ENCODE measurements at places on chromosomes 16 and 17.

DNA sequence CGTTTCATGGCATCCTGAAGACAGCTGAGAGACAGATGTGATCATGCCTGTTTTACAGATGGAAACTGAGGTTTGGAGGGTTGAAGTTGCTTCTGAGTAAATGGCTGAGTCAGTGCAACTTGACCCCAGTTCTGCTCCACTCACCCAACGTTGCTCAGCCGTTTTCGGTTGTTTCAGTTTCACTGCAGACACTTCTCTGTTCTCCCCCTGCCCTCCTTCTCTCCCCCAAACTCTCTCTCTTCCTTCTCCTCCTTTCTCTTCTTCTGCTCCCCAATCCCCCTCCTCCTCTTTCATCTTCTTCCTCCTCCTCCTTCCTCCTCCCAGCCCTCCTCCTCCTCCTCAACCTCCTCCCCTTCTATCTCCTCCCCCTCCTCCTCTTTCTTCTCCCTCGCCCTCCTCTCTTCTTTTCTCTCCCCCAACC lies 9.4 kb upstream of the CEP20 start:
- DNase-seq = no peak

DNA sequence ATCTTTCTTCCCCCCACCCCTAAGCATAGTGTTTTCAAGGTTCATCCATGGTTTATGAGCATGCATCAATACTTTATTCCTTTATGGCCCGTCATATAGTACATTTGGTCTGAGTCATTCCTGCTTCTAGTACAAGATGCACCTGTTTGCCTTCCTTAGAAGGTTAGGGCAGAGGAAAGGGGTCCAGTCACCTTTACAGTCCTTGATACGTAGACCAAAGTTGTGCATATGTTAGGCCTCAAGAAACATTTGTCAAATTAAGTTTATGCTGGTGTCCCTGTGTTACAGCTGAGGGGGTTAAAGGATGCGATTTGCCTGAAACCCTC lies 1.4 kb downstream of the CYB5D2 start:
- no peak for DNase-seq

DNA sequence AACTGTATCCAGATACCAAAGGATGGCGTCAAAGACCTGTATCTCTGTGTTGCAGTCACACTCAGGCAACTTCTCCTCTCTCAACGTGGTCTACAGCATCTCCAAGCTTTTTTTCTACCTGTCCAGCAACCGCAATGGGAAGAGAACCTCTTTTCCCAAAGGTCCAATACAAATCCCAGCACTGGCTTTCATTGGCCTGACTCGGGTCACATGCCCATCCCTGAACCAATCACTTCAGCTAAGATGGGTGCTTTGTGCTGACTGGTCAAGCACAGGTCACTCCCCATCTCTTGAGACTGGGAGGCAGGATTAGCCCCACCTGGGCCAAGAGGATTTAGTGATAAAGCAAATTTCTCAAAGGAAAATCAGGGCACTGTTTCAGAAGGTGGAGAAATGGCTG lies 71.2 kb upstream of the C16orf82 start:
- DNase-seq = no peak

DNA sequence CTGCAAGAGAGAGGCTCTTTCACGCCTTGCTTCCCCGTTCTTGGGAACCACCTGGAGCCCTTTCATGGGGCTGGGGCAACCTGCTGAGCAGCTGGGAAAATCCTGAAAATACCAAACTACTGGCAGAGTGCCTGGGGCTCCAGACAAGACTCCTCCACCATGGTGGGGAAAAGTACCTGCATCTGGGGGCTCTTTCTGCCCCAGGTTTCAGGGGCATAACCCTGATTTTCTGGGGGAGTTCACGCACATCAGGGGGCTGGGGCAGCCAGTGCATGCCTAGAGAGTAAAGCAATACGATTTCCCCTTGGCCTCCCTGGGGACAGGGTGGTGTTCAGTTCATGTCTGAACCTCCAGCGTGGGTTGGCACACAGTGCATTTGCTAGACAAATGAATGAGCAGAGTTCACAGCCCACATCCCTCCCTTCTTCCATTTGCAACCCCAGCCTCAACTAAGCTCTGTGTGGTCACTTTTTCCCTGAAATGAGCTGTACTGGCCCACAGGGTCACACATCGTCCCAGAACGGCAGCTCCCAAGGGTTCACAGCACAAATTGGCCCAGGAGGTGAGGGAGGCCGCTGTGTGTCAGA lies 5.2 kb upstream of the CDC42EP4 start:
- no peak for DNase-seq

GRCh38 chr16:71384073-71384724 lies 25.7 kb downstream of the CALB2 start:
- no peak for DNase-seq

GRCh38 chr17:5883775-5884665 lies 186.2 kb upstream of the WSCD1 start:
- no peak for DNase-seq

DNA sequence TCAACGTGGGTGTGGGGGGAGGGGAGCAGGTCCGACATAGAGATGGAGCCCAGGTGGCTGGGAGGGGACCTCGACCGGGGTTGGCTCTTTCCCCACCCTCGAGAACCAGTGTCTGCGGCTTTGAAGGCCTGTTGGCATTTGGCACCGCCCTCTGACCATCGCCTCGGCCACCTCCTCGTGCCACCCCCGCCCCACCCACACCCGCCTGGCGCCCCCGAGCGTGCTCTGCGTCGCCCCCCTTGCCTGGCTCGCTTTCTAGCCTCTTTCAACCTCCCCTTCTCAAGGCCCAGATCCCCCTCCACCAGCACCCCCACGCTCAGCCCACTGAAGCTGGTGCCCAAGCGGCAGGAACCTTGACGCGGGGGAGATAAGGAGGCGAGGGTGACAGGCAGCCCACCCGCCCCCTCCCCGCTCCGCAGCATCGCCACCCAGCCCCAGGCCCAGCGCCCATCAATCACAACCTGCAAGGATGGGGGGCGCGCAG lies 619 bp downstream of the CACNB1 start:
- no peak for DNase-seq

- DNase-seq = no peak
Measured at GRCh38 chr17:29162909-29163341, 17.3 kb downstream of the MYO18A start.

DNA sequence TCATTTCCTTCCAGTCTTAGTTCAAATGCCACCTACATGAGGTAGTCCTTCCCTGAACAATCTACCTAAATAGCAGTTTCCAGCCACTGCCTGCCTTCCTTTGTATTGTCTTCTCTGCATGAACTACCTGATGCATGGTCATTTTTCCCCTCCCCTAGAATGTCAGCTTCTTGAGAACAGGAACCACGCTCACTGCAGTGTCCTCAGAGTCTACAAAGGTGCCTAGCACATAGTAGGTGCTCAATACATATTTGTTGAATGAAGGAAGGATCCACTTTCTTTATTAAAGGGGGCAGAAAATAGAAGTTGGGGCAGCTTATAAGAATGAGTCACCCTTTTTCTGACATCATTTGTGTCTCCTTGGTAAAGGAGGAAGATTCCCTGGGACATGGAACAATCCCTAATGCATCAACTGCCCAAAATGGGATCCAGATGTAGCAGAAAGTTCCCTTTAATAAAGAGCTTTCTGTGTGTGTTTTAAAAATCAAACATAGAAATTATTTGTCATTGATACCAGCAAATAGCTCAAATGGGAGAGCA lies 4.4 kb upstream of the CYLD start:
- no peak for DNase-seq

DNA sequence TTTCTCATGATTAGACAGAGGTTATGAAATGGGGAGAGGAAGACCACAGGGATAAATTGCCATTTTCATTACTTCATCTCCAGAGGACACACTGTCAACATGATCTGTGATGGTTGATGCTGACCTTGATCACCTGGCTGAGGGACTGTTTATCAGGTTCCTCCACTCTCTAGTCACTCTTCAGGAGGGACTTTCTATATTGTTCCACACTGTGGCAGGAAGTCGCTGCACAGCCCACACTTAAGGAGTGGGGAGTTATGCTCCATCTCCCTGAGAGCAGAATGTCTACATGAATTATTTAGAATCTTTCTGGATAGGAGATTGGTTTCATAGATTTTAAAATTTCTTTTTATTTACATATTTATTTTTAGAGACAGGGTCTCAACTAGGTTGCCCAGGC lies 46.7 kb downstream of the CYB5B start:
- no peak for DNase-seq

DNA sequence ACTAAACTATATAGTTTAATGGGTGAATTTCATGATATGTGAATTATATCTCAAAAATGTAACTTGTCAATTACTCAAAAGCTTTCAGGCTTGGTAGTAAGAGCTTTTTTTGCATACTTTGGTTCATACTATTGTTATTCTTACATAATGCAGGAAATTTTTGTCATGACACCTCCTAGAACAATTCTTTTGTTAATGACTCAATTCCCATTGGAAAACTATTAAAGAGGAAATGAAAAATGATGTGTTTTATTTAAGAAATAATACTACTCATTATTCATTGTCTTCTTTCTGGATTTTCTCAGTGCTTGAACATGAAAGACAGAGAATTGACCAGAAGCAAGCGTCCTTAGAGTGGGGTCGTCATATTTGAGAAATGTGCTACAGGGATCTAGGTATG lies 196.4 kb upstream of the KCNJ16 start:
- DNase-seq = no peak

DNA sequence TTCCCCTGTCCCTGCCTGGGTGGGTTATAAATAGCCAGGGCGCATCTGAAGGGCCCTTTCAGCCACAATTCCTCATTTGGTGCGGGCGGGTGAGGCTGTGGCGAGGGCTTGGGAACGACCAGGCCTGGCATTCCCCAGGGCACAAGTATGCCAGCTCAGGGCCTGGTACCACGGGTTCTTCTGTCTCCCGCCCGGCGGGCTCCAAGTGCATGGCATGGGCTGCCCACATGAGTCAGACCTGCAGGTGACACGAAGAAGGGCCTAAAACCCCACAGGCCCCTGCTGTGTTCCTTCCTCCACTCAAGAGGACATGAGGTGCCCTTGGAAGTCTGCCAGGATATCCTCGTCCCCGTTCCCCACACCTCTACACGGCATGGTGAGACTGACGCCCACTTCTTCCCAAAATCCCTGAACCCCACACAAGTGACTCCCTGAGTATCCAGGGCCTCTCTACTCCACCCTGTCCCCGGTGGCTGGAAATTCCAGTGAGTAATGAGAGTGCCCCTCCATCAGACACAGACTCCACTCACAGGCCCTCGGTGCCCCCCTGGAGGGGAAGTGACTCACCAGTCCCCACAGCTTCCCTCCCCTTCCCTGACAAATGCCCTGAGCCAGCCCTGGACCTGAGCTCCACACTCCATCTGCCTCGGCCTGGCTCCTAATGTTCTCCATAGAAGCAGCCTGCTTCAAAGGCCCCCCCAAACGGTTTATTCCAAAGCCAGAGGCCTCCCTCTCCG lies 68.8 kb downstream of the ABR start:
- DNase-seq = no peak

DNA sequence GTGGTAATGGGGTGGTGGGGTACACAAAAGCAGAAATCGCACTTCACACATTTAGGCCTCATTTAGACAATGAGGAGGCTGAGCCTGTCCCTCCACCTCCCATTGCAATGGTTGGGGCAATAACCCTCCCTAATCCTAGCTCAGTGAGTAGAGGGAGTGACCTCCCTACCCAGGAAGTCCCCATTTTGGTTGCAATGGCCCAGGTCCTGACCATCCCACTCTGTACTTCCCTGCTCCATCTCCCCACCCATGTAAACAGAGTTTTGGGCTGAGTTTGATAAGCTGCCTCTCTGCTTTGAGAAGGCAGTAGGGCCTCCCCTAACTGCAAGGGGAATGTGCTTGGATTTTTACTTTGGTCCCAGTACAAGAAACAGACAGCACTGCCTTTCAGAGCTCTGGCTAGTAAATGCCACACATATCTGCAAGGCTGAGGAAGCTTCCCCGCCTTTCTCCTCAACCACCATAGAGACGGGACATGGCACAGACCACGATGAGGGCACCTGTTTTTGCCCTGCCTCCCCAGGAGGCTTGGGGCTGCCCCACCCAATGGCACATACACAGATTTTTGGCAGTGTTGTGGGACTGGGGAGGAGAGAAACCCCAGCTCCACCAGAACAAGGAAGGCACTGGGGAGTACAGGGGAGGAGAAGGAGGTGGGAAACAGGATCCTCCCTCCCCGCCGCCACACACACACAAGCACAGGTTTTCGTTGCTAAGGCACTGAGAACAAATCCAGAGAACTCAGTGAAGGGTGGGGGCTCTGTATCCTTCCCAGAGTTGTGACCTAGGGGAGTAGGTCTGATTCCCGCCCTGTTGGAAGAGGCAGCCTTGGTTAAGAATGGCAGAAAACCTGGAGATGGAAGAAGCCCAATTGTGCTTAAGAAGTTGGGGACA lies 7.3 kb downstream of the VAT1 start:
- DNase-seq = no peak
